NCI-H526 (cell line): ENCODE measurements at places on chromosomes 2 and 18.

GRCh38 chr2:439077-439476 lies 151.2 kb upstream of the ALKAL2 start:
- peak; percentile 15 for DNase-seq

DNA sequence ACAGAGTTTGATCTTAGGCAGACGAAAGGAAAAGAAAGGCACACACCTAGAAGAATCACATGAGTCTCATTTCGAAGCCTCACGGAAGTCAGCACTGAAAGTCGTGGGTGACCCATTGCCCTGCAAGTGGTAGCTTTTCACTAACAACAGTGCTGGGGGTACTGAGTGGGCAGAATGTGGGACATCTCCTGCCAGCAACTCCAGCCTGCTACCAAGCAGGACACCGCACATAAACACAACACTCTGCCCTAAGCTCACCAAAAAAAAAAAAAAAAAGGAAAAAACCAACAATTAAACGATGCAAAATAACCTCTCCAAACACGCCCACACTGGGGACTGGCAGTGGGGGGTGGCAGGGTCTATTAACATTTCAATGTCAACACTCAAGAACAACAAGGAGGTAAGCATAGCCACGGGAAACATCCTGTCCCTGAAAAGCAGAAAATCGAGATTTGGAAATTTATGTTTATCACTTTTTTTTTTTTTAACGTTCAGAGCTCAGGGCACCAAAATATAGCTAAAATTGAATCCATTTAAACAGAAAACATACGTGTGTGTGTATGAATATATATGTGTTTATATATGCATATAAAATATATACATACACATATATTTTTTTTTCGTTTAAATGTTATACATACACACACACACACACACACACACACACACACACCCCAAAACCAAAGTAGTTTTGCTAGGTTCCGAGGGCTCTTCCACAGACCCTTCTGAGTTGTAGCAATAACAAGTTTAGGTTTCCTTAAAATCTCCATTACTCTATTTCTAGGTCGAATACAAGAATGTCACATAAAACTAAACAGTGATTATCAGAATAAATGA lies 2.2 kb downstream of the INO80D start:
- DNase-seq: peak; percentile 11

- DNase-seq: peak; percentile 59
Measured at GRCh38 chr2:55054106-55054875, 4.0 kb upstream of the RTN4 start.

GRCh38 chr2:150491430-150491829 lies 4.0 kb upstream of the RND3 start:
- no peak for DNase-seq

DNA sequence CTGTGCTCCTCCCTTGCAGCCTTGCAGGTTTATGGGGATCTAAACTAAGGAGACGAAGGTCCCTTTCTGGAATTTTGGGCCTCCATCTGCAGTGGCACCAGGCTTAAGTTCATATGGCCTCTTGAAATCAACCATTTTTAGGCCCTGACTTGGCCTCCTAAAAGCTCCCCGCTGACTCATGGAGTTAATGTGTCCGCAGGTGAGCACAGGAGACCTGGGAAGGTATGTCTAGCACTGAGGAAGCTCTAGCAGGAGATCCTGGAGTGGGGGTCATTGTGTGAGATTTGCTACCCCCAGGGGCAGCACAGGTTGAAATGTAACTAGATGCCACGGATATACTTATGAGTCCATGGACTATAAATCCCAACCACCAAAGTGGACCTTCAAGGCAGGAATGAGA lies 95.9 kb upstream of the CELF4 start:
- DNase-seq: no peak

- peak; percentile 78 for DNase-seq
Measured at GRCh38 chr2:240584486-240585031, 2.0 kb upstream of the CAPN10 start.

GRCh38 chr2:233075966-233076339 lies 15.8 kb downstream of the INPP5D start:
- peak; percentile 83 for DNase-seq

DNA sequence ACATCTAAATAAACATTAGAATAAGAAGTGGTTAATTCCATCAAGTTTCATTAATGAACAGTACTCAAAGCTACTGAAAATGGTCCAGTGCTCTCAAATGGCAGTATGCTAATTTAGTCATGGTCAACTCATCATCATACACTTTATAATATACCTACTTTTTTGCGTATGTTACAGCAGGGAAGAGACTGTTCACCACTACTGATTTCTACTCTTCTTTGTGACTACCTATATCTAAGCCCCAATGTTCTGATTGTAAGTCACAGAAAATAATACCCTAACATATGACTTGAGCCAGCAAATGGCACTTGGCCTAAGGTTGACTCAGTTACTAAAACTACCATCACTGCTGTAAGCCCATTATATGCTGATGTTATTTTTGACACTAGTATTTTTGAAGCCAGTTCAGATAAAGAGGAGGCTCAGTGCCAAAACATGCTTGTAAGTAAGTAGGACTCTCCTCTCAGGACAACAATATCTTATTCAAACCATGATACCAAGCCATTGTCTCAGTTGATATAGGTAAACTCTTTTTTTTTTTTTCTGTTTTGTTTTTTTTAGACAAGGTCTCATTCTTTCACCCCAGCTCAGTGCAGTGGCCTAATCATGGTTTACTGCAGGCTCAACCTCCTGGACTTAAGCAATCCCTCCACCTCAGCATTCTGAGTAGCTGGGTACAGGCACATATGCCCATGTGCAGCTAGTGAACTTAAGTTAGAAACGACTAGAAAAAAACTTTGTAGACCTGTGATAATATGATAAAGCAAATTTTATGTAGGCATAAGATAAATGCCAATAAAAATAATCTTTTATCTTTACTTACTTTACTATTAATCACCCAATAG lies 266.9 kb downstream of the ZNF385B start:
- DNase-seq: no peak

GRCh38 chr2:125559186-125559585 lies 1096.8 kb upstream of the GYPC start:
- no peak for DNase-seq

GRCh38 chr2:240651185-240651584 lies 25.9 kb downstream of the GPR35 start:
- DNase-seq: peak; percentile 6

GRCh38 chr18:67731851-67732250 lies 215.3 kb upstream of the DSEL start:
- no peak for DNase-seq

GRCh38 chr2:190462611-190463010 lies 54.5 kb downstream of the MFSD6 start:
- DNase-seq: no peak

GRCh38 chr2:44817256-44817655 lies 124.2 kb upstream of the SIX3 start:
- no peak for DNase-seq

DNA sequence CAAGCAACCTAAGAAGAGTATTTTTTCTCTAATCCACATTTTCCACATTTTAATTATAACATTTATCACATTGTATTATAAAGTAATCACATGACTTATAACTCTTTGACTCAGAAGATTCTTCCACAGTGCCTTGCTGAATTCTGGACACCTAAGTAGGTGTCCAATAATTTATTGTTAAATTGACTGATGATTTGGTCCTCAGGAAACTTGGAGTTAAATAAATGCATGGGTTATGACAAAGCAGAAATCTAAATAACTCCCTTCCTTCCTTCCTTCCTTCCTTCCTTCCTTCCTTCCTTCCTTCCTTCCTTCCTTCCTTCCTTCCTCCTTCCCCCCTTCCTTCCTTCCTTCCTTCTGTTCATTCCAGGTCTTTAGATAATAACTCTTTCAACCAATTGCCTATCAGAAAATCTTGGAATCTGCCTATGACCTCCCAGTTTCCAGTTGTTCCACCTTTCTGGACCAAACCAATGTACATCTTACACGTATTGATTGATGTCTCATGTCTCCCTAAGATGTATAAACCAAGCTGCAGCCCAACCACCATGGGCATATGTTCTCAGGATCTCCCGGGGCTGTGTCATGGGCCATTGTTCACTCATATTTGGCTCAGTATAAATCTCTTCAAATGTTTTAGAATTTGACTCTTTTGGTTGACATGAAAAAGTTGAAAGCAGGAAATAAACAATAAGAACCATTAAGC lies 10.4 kb upstream of the KDSR start:
- DNase-seq: no peak

GRCh38 chr2:18546567-18546966 lies 13.9 kb downstream of the RDH14 start:
- DNase-seq: no peak

- no peak for DNase-seq
Measured at GRCh38 chr2:152682663-152683062, 34.6 kb downstream of the PRPF40A start.

DNA sequence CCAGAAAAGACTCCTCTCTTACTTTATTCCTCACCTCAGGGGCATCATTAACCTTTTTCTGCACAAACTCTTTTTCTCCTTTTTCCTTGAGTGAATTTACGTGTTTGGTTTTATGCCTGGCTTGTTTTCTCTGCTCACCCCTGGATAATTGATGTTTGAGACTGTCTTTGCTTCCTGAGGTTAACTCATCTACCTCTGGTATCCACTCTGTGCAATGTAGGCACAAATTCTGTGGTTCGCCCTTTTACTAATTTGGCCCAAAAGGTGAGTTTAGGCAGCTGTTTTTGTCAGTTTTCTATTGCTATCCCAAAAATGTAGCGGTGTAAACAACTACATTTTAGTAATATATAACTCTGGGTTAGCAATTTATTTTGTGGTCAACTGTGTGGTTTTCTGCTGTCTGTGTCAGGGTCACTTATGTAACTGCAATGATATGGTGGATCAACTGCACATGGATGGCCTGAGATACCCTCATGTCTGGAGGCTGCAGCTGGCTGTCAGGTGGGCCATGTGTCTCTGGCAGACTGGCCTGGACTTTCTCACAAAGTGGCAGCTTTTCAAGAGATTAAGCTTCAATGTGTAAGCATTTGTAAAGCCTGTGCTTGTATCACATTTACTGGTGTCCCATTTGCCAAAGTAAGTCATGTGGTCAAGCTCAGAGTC lies 329.7 kb downstream of the FSIP2 start:
- no peak for DNase-seq

DNA sequence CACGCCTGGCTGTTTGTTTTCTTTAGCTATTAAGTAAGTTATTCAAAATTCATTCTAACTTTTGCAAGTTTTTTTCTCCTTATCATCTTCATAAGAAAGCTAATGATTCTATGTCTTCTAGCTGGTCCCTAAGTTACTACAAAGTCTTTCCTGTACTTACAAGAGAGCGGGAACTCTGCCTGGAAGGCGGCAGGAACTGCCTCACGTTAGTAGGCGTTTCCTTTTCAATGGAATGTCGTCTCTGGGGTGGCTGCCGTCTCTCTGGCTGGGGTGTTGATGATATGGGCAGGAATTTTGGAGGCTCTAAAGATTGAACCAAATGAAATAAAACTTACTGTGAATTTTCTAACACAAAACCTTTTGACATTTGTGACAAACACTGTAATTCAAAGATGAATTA lies 55.5 kb downstream of the PRELID3A start:
- DNase-seq: no peak

- no peak for DNase-seq
Measured at GRCh38 chr2:12616456-12617156, 100.1 kb upstream of the TRIB2 start.

GRCh38 chr2:24461685-24462084 lies 29.4 kb upstream of the NCOA1 start:
- no peak for DNase-seq

DNA sequence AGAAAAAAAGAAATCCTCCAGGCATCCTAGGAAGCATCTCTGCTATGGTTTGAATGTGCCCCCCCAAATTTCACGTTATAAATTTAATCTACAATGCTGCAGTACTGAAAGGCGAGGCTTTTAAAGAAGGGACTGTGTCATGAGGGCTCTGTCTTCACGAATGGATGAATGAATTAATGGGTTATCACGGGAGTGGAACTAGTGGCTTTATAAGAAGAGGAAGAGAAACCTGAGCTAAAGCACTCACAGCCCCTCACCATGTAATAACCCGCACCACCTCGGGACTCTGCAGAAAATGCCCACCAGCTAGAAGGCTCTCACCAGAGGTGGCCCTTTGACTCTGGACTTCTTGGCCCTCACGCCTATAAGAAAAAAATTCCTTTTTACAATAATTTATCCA lies 27.6 kb downstream of the RNU4ATAC start:
- DNase-seq: no peak

GRCh38 chr2:150486539-150487484 lies 655 bp downstream of the RND3 start:
- peak; percentile 56 for DNase-seq

DNA sequence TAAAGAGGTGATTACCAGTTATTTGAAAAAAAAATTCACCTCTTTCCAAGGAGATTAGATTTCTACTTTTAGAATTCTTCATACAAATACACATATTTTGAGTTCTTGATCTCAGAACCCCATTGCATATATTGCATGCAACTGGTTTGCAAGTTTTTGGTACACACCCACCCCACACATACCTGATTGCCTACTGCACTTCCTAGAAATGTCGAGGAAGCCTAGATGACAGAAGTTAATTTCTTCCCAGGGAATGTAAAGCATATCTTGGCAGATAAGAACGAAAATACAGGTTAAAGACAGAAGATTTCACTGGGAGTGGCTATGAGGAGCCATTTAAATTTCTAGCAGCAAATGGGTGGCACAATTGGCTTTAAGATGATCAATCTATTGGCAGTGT lies 67.1 kb upstream of the IL1R1 start:
- DNase-seq: no peak

DNA sequence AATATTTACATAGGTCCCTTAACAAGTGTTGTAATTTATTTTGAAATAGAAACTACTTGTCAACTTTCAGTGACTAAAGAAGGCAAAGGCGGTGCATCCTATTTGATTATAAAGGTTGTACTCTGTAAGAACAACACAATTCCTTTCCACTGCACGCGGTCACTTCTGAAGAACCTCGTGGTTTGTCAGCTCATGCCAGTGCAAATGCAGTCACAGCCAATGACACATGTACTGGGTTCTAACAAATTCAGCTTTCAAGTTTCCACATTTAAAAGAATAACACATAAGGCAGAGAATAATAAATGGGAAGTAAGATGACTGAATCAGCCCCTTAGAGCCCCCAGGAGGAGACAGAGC lies 39.7 kb downstream of the CYB5A start:
- no peak for DNase-seq

- no peak for DNase-seq
Measured at GRCh38 chr2:203191961-203192360, 46.9 kb upstream of the CYP20A1 start.

DNA sequence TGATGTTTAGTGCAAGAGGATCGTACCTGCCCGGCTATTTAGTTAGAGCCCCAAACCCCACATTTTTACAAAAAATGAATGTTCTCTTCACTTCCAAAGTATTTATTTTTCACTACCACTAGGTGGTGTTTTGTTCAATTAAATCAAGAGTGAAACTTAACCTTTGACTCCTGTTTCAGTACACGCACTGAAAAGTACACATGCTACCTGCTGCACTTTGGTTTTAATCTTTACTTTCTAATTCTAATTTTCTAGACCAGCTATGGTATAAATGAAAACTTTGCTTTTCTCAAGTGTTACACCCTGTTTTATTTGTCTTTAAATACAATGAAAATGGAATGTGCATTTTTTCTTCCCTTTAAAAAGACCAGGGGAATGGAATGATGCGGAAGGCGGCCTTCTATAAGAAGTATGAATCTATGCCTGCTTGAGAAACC lies 31.4 kb upstream of the CHN1 start:
- peak; percentile 40 for DNase-seq
